ENCODE measurements at places on chromosomes 6 and 20. TPM values are rescaled to one million over a fixed set of nuclear protein-coding genes. Genes with fewer than 3 reads are reported as not detected.

GRCh38 chr6:4352322-4352669 is 216.9 kb upstream of the ECI2 start:
- H3K27me3 ChIP-seq: no peaks in the 10 kb centered on the region
- DNase-seq: no peak
- H3K4me3 ChIP-seq: no peak overlapping the region
- no peak overlapping the region for H3K27ac ChIP-seq

GRCh38 chr6:149368065-149368464 is 32.0 kb upstream of the SUMO4 start:
- H3K4me3 ChIP-seq: no peak overlapping the region
- H3K27ac ChIP-seq: no peak overlapping the region
- H3K36me3 ChIP-seq: peaks cover 5% of the 10 kb centered on the region

DNA sequence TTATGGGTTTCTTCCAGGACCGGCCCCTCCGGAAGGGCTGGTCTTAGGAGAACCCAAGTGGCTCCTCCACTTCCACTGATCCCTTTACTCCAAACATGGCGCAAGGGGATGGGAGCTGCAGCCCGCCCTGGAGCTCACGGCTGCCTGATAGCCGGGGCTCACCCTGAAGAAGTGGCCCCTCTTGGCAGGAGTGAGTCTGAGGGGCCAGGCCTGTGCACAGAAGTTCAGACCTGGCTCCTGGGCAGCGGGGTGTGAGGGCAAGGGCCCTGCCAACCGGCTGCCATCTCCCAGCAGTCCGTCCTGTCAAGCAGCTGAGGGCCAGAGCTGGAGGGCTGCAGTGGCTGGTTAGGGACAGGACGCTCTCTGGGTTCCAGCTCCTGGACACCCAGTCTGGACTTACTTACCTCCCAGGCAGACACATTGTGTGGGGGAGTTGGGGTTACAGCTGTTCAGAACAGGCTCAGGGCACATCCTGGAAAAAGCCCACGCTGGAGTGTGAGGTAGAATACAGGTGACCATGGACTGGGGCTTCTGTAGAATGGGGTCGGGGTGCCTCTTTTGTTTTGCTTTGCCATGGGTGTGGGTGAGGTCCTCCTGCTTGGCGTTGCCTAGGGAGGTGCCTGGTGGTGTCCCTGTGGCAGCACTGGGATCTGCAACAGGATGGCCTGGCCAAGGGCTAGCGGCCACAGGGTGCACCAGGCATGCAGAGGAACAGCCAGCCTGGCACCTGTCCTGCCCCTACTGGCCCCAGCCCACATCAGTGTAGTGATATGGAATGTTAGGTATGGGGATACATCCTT is 88.4 kb downstream of the ASXL1 start:
- H3K36me3 ChIP-seq: peaks cover 19% of the 10 kb centered on the region
- H3K27ac ChIP-seq: no peak overlapping the region
- H3K4me1 ChIP-seq: peaks cover 2% of the 10 kb centered on the region
- no peak overlapping the region for H3K4me3 ChIP-seq

DNA sequence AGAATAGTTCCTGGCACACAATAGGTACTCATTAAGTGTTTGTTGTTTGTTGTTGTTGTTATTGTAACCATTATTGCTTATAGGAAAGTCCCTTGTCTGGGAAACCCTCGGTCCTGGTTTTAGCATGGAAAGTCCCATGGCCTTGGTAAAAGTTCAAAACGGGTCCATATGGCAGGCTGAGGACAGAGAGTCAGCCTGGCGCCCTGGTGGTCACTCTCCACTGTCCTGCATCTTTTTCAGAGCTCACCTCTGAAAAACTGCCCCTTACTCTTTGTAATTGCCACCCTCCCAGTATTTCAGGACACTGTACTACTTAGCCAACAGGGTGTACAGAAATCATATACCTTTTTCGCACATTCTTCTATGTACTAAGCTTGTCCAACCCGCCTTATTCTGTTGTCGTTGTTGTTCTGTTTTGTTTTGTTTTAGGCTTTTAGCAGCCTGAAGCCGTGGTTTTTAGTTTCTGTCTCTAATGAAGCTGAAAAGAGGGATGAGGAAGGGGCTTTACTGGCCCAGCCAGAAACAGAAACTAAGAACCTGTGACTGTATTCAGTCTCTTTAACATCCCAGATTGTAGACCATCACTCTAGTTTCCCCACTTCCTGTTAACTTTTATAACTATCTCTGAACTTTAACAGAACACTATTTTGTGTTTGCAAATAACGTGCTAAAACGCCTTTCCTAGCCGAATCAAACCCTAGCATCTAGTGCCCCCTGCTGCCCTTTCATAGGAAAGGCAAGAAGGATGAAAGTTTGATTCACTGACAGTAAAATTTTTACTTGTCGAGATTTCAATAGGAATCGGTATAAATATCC is 7.6 kb upstream of the TMEM14A start:
- peaks cover 10% of the 10 kb centered on the region for H3K27me3 ChIP-seq
- no peaks in the 10 kb centered on the region for H3K36me3 ChIP-seq
- no peak for DNase-seq
- no peaks in the 10 kb centered on the region for H3K4me1 ChIP-seq

The PTCHD4 gene
- total RNA-seq: 0.33 TPM

DNA sequence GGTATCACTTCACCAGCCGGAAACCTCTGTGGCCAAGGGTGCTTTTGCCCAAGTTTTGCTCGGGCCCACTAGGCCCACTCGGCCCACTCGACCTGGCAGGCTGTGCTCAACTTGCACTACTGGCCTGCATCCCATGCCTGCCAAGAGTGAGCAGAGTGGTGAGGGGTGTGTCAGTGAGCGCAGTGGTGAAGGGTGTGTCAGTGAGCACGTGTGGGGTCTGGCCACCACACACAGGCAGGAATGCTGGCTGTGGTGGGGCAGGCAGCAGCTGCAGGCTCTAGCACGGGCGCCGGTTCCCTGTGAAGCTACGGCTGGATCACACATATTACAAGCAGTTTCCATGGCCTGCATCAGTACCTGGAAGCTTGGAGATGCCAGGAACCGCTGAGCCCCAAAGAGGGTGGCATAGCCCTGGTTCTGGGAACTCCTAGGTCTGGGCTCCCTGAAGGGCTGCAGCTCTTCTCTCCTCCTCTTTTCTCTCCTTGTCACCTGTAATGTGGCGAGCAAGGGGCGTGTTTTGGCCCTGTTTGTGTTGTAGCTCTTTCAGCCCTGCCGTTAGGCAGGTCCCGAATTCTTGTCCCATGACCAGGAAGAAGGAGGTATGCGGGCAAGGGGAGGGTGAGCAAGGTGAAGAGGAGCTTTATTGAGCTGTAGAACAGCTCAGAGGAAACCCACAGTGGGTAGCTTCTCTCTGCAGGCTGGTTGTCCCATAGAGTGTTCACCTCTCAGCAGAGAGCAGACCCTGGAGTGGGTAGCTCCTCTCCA is 51.0 kb upstream of the CLDN20 start:
- H3K36me3 ChIP-seq: peaks cover 3% of the 10 kb centered on the region
- no peak for DNase-seq
- H3K4me1 ChIP-seq: peaks cover 5% of the 10 kb centered on the region
- H3K4me3 ChIP-seq: no peak overlapping the region

- H3K27me3 ChIP-seq: no peaks in the 10 kb centered on the region
- H3K27ac ChIP-seq: no peak overlapping the region
- H3K4me1 ChIP-seq: no peaks in the 10 kb centered on the region
- H3K36me3 ChIP-seq: peaks cover 1% of the 10 kb centered on the region
Measured at GRCh38 chr20:20603339-20603990, 109.0 kb downstream of the RALGAPA2 start.

- H3K4me1 ChIP-seq: no peaks in the 10 kb centered on the region
- H3K4me3 ChIP-seq: no peak overlapping the region
- H3K27me3 ChIP-seq: no peaks in the 10 kb centered on the region
- no peaks in the 10 kb centered on the region for H3K36me3 ChIP-seq
- H3K27ac ChIP-seq: no peak overlapping the region
Measured at GRCh38 chr6:110095935-110096334, 83.5 kb downstream of the WASF1 start.

DNA sequence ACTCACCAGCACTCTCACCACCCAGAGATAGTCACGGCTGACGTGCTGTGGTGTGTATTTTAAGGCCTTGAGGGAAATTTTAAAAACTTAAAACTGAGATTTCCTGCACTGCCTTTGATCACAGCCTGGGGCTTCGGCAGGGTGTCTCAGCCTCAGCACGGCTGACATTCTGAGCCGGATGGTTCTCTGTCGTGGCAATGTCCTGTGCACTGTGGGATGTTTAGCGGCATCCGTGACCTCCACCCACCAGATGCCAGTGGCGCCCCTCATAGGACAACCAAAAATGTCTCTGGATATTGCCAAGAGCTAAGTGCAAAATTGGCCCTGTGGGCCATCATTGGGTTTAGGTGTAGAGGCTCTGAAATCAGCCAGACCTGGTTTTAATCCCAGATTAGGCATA is 142.2 kb upstream of the KCNG1 start:
- no peak overlapping the region for H3K27ac ChIP-seq
- no peaks in the 10 kb centered on the region for H3K27me3 ChIP-seq
- H3K36me3 ChIP-seq: no peaks in the 10 kb centered on the region
- H3K4me1 ChIP-seq: no peaks in the 10 kb centered on the region
- DNase-seq: no peak

- H3K4me3 ChIP-seq: no peak overlapping the region
- H3K27me3 ChIP-seq: no peaks in the 10 kb centered on the region
- peaks cover 32% of the 10 kb centered on the region for H3K4me1 ChIP-seq
- DNase-seq: no peak
- no peaks in the 10 kb centered on the region for H3K36me3 ChIP-seq
Measured at GRCh38 chr20:37917461-37917860, 14.5 kb downstream of the VSTM2L start.

DNA sequence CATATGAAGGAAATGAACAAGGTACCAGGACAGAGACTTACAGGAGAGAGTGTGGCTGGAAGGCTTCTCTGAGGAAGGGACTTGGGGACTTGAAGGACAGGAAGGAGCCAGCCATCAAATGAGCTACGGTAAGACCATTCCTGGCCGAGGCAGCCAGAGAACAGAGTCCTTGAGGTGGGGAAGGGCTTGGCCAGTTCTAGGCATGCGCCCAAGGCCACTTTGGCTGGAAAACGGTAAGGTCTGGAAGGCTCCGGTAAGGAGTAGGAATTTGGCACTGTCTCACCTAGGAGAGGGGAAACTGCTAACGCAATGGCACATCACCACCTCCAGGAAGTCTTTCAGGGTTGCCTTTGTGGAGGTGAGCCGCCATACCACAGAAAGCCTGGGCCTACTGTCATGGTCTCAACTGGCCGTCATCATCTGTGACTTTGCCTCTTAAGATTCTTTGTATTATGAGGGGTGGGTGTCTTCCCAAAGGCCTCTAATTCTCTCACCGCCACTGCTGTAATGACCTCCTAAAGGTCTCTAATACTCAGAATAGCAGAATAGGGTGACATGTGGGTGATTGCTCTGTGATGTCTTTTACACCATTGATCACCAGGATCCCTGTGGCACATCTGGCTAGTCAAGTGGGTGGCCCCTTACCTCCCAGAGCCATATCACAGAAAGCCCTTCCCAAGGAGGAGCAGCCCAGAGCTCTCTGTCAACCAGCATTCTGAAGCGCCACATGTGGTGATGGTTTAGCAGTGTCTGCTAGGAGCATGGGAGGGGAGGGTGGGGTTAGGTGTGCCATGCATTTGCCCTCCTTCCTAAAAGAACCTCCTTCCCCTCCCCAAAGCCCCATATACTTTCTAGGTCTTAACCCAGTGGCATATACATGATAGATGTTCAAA is 17.7 kb upstream of the STX16 start:
- H3K4me1 ChIP-seq: no peaks in the 10 kb centered on the region
- no peaks in the 10 kb centered on the region for H3K27me3 ChIP-seq
- DNase-seq: no peak
- no peaks in the 10 kb centered on the region for H3K36me3 ChIP-seq
- no peak overlapping the region for H3K27ac ChIP-seq

DNA sequence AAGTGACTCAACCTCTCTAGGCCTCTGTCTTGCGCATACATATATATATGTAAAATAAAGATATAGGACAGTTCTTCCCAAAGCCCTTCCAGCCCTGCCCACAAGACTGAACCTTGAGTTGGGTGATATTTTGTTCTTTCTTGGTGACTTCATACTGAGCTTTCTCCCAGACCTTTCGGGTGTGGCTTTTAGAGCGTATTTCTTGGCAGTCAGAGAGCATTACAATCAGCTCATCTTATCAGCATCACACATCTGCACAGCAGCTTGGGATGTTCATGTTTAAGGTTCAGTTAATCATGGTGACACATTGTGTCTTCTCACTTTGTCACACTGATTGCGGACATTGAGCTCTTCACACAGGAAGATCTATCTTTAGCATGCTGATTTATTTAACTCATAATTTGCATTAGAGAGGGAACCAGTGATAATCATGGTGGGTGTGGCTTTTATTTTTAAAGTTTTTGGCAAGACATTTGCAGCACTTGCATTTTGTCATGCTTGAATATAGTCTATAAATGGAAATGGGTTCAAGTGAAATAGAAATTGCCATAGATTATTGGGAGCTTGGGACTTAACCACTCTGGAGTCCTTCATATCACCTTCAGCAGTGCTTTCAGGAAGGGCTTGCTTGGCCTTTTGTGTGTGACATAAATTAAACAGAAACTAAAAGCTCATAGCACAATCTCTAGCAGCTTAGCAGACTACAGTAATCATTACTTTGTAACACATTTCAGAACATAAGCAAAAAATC is 8.3 kb downstream of the KIF3B start:
- H3K27ac ChIP-seq: no peak overlapping the region
- no peak for DNase-seq
- H3K4me1 ChIP-seq: no peaks in the 10 kb centered on the region

DNA sequence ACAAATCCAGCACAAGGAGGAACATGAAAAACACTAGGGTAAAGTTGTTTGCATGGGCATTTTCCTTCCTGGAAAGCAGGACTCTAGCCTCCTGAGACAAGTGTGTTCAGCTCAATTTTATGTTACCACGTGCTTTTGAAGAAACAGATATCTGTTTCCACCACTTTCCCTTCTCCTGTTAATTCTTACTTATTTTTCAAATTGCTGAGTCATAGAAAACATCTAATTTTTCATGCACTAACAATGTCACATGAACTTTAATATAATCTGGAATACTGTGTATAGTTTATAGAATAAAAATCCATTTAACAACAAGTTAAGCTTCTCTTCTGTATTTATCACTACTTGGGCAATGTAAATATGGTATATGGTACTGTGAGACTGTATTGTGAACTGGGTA is 174.2 kb downstream of the ISM1 start:
- no peak overlapping the region for H3K4me3 ChIP-seq
- no peak overlapping the region for H3K27ac ChIP-seq
- DNase-seq: no peak
- no peaks in the 10 kb centered on the region for H3K36me3 ChIP-seq

The GID8 gene
- total RNA-seq: 72.9 TPM

DNA sequence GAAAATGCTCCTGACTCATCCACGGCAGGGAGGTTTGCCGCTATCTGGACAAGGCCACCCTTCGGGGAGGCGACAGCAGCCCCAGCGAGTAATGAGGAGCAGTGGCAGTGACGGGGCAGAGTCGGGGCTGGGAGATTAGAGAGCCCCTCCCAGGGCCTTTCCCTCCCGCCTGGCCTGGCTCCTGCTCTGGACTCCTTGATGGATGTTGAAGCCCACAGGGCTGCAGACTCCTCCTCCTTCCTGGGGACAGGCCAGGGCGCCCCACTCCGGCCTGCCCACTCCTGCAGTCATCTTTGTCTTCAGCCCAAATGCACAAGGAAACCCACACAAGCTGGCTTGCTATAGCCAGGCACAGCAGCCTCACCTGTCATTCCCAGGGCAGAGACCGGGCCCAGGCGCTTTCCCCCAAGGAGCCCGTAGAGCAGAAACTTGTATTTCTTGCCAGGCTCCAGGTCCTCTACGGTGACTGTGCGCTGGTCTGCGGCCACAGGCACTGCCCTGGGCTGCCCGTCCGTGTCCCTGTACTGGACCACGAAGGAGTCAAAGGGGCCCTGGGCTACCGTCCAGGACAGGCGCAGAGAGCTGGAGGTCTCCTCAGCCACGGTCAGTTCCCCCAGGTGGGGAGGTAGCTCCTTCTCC is 7.7 kb downstream of the CYP21A2 start:
- H3K4me3 ChIP-seq: no peak overlapping the region
- H3K27ac ChIP-seq: peak overlapping the region; percentile 61
- no peaks in the 10 kb centered on the region for H3K36me3 ChIP-seq
- peaks cover 3% of the 10 kb centered on the region for H3K4me1 ChIP-seq
- H3K27me3 ChIP-seq: no peaks in the 10 kb centered on the region

All from H1 (cell line).